ENCODE measurements at places on chromosomes 2 and 18.

DNA sequence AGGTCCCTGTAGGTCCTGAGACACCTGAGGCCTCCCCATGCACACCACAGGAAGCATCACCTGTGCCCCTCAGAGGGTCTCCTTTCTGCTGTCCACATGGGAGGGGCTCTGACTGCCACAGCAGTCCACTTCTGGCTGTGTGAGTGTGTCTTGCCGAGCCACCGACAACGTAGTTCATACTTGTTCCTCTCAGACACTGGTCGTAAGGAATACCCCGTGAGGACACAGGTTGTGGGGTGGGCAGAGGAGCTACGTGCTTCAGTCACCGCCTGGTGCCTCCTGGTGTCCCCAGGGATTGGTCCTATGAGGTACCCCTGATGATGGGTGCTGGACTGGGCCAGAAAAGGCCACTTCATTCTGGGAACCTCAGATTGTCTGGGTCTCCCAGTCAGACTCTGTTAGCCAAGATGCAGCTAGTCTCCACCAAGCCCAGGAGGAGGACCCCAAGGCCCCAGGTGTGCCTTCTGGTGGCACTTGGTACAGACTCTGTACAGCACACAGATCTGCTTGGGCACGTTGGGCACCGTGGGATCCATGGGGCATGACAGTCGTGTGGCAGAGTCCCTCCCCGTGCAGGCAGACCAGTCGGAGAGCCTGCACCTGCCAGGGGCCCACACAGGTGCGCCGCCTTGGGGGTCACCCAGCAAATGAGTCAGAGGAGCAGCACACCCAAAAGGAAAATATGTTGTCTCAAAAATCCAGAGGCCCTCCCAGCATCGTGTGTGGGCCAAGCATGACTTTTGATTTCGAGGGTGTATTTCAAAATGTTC is 2.5 kb downstream of the ARHGEF4 start:
- DNase-seq, result no peak

DNA sequence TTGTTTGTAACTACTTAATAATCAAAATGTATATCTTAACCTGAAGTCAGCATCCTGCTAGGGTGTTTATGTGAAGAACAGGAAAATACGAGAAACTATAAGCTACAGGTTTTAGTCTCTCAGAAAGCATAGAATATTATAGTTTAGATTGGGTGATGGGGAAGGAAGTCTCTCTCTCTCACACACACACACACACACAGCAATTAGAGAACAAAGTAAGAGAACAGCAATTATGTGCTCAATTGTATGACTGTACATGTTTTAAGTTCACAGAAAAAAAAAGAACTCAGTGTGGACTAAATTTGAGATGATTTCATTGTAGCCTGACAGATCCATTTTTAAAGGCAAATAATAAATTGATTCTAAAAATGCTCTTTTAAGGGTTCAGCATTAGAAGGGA is 94.3 kb upstream of the ZNF516 start:
- DNase-seq, result no peak

GRCh38 chr2:72744049-72744448 is 81.8 kb downstream of the EXOC6B start:
- DNase-seq, result no peak

GRCh38 chr2:237421542-237422116 is 7.7 kb upstream of the COL6A3 start:
- DNase-seq, result peak; percentile 85

All from stimulated activated CD4-positive, alpha-beta T cell treated with anti-CD3 and anti-CD28 coated beads, Interleukin-4, amount 100 ng/mL, for 24 hours (primary cell).